ENCODE measurements at places on chromosomes 16 and 17. TPM values are rescaled to one million over a fixed set of nuclear protein-coding genes. Genes with fewer than 3 reads are reported as not detected.

DNA sequence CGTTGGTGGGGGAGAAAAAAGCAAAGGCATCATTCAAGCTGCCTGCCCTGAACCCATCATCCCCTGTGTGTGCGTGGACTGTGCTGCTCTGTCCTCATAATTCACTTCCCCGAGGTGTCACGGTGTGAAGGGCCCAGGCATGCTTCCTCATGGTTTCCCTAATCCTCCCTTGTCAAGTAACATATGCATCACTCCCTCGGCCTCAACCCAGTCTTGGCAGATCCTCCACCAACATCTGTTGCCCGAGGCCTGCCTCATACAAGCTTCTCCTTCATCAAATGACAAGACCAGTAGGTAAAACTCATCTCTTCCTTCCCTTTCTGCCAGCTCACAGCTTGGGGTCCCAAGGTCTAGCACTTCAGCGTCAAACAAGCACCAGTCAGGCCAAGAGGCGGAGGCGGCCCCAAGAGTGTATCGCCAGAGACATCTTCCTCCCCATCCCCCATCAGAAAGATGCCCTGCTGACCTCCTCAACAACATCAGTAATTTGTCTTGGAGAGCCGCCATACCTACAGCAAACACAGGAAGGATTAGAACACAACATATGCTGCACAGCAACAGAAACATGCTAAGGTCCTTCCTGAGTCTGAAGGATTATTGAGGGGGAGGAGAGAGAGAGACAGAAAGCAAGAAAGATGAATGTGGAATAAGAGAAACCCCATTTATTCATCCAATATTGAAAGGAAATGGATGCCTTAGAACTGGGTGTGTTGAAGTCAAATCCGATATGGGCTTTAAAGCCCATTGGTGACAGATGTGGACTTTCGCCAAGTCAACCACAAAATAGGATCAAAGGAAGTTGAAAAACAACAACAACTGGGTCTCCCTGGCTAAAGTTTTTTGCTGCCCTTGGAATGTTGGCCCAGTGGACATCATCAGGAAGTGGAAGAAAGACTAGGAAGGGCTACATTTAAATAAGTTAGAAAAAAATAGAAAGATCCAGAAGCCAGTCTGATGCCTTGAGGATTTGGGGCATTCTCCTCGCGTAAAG is 38.4 kb downstream of the SOX9 start:
- no peak for DNase-seq

GRCh38 chr16:77677129-77677528 is 45.2 kb upstream of the NUDT7 start:
- no peak for DNase-seq

DNA sequence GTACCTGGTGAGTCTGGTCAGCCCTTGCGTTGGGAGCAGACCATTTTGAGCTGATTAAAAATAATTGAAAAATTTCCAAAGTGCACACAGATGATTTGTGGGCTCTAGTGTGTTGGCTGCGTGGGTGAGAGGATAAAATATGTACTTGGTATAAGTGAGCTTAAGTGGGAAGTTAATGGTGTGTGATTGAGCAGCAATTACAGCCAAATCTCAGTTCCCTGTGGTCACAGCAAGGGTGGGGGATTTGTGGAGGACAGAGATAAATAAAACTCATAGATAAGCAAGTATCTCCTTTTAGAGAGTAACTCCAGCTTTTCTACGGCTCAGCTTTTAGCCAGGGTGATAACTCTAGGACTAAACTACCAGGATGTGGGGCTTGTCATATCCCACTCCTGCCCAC is 390.4 kb downstream of the UTP18 start:
- DNase-seq = no peak

- no peak for DNase-seq
These were observed 147.9 kb upstream of the MON1B start for GRCh38 chr16:77043076-77043475.

DNA sequence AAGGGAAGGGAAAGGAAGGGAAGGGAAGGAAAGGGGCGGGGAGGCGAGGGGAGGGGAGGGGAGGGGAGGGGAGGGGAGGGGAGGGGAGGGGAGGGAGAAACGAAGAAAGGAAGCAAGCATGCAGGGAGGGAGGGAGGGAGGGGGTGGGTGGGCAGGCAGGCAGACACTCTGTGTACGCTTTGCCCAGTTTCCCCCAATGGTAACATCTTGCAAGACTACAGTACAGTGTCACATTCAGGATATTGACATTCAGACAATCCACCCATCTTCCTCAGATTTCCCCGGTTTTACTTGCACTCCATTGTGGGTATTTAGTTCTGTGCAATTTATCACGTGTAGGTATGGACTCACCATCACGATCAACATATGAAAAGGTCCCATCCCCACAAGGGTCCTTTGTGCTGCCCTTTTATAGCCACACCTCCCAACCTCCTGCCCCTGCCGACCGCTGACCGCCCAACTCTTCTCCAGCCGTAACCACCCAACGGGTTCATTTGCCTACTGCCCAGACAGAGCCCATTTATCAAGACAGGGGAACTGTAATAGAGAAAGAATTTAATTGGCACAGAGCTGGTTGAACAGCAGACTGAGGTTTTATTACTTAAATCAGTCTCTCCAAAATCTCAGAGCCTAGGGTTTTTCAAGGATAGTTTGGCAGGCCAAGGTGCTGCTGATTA is 91.4 kb upstream of the FA2H start:
- no peak for DNase-seq

CD68 gene
- 58.2 TPM for polyA plus RNA-seq

CNGB1 gene
- not detected for polyA plus RNA-seq

- no peak for DNase-seq
These were observed 5.4 kb upstream of the EFCAB13 start for GRCh38 chr17:47318197-47318918.

TM4SF5 gene
- polyA plus RNA-seq = not detected

DNA sequence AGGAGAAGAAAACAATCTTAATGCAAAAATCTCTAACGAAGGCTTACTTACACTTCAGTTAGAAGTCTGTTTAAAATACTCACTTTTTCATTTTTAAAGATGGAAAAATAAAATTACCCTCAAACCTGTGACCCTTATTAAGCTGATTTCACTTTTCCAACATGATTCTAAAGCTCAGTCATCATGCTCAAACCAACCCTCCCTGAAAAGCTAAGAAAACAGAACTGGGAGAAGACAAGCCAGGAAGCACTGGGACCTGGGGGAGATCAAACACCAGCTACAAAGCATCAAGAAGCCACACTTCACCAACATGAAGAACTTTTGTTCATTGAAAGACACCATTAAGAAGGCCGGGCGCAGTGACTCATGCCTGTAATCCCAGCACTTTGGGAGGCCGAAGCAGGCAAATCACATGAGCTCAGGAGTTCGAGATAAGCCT is 88.8 kb downstream of the LITAF start:
- no peak for DNase-seq

DNA sequence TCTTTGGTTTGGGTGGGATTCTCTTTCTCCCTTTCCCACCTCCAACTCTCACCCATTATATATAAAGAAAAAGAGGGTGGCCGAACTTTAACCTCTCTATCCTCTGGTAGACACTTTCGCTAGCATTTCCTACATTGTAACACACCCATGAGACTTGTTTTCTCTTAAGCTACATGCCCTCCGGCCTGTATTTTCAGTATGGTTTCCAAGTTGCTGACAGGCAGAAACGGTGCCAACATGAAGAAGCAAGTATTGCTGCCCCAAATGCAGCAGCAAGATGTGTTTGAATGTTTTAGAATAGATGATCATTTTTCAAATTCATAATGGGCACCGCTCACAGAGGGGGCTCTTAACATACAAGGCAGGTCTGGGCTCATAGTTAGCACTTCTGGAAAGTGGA is 18.7 kb upstream of the CYB5B start:
- no peak for DNase-seq

- no peak for DNase-seq
These were observed 20.4 kb upstream of the WDR45B start for GRCh38 chr17:82668631-82669099.

TP53TG3B gene
- not detected for polyA plus RNA-seq

MVD gene
- polyA plus RNA-seq = 9.6 TPM

THAP11 gene
- polyA plus RNA-seq = 20.1 TPM

- DNase-seq = no peak
These were observed 1.3 kb downstream of the SHMT1 start for GRCh38 chr17:18361837-18362697.

TPSD1 gene
- not detected for polyA plus RNA-seq

- DNase-seq = no peak
These were observed 2.3 kb upstream of the ANKRD40 start for GRCh38 chr17:50710025-50710424.

DNA sequence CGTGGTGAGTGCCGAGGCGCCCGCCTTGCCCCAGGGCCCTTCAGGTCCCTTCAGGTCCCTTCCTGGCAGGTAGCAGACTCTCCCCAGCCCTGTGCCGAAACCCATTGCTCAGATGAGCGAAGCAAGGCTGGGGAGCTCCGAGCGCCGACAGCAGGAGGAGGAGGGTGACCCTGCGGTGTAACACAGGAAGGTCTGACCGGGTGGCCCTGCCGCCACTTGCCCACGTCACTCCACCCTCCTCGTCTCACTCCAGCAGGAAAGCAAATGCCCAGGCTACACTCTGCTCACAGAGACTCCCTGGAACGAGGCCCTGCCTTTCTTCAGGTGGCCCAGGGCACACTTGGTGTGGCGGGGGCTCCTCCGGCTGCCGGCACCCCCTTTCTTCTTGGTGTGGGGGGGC is 57.2 kb downstream of the ACTG1 start:
- DNase-seq = no peak

GRCh38 chr16:46947900-46948547 is 25.4 kb downstream of the DNAJA2 start:
- no peak for DNase-seq

HASPIN gene
- 2.1 TPM for polyA plus RNA-seq

DNA sequence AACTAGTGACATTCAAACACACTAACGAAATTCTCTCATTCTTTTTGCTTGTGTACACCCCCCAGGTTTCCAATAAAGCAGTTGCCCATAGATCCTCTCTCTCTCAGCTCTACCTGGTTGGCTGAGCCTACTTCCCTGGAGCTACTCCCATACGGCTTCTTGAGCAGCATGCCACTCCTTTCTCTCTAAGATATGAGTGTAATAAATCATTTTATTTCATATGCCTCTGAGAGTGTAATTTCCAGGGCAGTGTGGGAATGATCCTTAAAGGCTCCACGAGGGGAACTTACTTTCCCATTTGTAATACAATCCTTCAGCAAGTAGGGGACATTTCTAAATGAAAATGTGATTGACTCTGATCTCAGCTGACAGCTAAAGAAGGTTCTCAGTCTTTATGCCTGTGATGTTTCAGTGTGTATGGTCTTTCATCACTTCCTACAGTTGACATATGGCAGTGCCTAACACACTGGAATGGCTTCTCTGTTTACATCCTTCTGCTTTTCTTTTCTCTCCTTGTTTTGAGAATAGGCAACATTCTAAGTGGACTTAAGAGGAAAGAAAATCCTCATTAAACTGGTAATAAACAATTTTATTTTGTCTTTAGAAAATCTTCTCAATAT is 1194.3 kb upstream of the CDH8 start:
- no peak for DNase-seq

DNA sequence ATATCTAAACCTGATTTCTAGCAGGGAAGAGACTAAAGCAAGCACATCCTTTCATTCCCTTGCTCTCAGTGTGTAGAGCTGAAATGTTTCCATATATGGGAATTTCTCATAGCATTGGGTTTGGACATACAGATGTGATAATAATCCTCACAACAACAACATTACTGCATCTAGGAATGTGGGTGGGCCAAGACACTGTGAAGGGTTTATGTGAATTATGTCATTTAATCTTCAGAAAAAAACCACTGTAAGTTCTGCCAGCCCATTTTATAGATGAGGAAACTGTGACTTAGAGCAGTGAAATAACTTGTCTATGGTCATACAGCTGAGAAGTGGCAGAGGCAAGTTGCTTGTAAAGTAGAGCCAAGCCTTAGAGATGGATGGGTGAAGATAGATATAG is 5.2 kb downstream of the OMG start:
- DNase-seq = no peak

GRCh38 chr17:77033892-77034404 is 106.8 kb upstream of the SEC14L1 start:
- no peak for DNase-seq

RAB34 gene
- polyA plus RNA-seq = 307 TPM

DNA sequence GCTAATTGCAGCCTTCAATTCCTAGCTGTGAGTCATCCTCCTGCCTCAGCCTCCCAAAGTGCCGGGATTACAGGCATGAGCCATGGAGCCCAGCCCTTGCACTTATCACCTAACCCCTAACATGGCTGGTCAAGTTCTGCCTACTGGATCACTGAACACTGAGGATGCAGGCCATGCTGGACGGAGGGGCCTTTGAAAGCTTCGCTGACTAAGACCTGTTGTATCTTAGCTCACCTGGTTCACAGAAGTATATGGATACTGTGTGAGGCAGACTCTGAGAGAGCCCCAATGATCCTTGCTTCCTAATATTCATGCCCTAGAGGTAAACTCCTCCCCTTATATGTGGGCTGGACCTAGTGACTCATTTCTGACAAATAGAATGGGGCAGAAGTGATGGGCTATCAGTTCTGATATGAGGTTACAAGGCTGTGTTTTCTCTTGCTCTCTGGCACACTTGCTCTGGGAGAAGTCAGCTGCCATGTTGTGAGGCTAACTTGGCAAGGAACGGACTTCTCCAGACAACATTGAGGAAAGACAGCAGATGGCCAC is 11.7 kb upstream of the TMIGD1 start:
- no peak for DNase-seq

Data from BJ (cell line).